Lower lobe of right lung (tissue), 2 donors: ENCODE measurements at places on chromosomes 6 and 20. TPM values are rescaled to one million over a fixed set of nuclear protein-coding genes. Genes with fewer than 3 reads are reported as not detected.

GPR6 gene
- not detected for total RNA-seq

TBXT gene
- not detected for total RNA-seq

C6orf141 gene
- total RNA-seq: 4.1 TPM

ZSCAN16 gene
- total RNA-seq: 6.8 TPM

ME1 gene
- total RNA-seq: 12.9 TPM

FAXC gene
- 4.3 TPM for total RNA-seq

OR2J1 gene
- not detected for total RNA-seq

SLC22A1 gene
- 2.6 TPM for total RNA-seq

LY6G6F gene
- total RNA-seq: 0.97 TPM

MEI4 gene
- not detected for total RNA-seq

TGM3 gene
- 0.32 TPM for total RNA-seq

FOXQ1 gene
- 7.5 TPM for total RNA-seq

CCN6 gene
- not detected for total RNA-seq

SPATS1 gene
- total RNA-seq: 1.8 TPM

GPR63 gene
- total RNA-seq: 0.71 TPM

CST5 gene
- total RNA-seq: not detected
